ENCODE measurements at places on chromosomes 3 and 15.

- no peak for DNase-seq
Measured at GRCh38 chr3:46867550-46867898, 4.3 kb upstream of the MYL3 start.

DNA sequence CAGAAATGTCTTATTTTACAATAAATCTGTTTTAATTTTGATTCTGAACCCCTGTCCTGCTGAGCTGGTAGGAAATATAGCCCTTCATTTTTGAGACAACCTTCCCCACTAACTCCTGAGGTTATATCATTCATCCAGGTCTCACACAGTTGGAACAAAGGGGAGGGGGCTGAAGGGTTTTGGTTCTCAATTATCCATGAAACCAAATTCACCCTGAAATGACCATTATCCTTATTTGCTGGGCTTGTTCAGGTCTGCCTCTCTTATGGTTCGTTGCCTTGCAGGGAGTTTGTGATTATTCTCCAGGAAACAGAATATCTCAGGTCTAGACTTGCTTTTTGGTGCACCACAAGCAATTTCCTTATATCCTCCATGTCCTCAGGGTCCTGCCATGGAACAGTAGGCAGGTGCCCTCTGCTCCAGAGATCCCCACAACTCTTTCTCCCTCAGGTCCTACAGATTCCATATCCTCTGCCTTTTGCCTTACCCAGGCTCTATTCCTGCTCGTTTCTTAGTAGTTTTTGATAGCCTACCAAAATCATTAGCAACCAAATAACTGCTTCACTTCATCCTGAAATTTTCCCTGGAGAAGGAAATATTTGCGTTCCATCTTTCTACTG is 94.4 kb downstream of the TGFBR2 start:
- DNase-seq: no peak

GRCh38 chr3:117486719-117487716 is 777.4 kb downstream of the TUSC7 start:
- no peak for DNase-seq

DNA sequence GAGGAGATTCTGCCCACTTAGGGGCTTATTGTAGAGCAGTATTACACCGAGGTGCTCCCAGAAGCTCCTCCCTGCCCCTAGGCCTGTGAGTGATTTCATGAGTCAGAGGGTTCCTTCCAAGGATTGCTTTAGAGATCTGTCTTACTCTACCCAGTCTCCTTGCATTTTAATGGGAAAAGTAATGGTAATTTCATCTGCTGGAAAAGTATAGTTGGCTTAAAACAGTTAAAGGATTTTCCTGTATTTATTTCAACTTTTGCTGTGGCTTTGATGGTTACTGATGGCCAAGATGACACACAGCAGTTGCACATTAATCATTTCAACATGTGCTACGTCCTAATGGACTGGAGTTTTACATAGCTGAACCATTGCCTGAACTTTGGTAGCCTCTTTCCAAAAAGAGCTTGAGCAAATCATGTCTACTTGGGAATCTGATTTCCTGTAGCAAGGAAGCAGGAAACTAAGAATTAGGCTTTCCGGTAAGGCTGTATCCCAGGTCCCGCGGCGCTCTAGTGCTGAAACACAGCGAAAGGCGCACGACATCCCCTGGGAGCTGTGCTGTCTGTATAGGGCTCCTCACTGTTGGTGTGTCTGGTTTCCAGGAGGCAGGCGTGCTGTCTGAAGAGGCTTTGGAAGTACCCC is 9.2 kb upstream of the PGPEP1L start:
- DNase-seq: no peak

DNA sequence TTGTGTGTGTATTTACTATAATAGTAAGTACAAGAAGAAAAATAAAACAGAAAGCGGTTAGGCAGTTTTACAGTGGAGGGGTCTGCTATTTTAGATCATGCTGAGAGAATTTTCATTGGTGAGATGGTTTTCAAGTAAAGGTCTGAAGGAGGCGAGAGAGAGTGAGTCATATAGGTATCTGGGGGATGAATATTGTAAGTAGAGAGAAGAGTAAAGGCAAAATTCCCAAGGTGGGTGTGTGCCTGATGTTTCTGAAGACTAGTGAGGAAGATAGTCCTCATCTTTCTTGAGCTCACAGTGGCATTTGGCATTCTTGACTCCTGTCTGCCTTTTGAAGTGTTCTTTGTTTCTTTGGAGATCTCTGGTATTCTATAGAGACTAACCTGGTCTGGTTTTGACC is 38.6 kb downstream of the CRYBG3 start:
- DNase-seq: no peak

GRCh38 chr15:83208367-83208661 is 691 bp upstream of the HDGFL3 start:
- no peak for DNase-seq

Measured in CD4-positive, alpha-beta T cell (primary cell).